ENCODE measurements at places on chromosomes 13 and 19.

DNA sequence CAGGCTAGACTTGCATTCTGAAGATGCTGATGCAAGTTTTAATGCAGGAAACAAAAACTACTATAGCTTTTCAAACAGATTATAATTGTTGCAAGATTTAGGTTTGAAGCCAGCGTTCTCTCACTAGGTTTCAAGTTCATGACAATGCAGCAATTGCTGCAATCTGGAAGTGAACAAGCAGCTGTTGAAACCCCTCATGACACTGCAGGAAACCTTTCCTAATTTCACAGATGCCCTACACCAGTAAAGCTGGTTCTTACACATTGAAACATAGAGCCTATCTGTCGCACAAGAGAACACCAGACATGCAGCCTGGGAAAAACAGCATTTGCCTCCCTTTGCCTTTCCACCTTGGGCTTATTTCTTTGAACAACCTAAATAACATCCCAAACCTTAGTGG, 1737.2 kb upstream of the MIR17HG start:
- DNase-seq, result no peak

DNA sequence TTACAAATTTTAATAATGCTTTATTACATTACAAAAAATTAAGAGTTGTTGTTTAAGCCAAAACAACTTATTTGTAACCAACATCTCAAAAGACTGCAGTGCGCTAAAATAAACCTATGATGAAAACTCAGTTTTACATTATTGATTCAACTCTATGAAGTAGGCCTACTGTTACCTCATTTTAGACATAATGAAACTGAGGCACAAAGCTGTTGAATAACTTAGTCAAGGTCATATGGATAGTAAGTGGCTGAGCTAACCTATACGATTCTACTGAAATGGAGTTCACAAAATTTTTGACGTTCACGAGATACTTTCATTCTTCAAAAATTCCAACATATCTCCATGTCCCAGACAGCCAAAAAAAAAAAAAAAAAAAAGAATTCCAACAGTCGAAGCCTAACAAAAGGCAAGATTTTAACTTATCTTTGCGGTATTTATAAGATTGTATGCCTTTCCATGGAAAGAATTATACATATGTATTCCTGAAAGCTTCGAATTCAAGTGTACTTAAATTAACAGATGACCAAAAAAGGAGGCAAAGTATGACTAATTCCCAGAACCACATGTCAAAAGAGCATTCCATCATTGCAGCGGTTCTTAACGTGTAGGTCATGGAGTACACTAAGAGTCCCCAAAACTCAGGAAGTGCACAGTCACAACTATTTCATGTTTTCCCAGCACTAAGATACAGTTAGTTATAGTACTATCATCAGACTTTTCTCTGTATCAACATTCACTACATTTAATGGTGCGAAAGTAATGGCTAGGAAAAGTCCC, 69.4 kb downstream of the PSPC1 start:
- no peak for DNase-seq

DNA sequence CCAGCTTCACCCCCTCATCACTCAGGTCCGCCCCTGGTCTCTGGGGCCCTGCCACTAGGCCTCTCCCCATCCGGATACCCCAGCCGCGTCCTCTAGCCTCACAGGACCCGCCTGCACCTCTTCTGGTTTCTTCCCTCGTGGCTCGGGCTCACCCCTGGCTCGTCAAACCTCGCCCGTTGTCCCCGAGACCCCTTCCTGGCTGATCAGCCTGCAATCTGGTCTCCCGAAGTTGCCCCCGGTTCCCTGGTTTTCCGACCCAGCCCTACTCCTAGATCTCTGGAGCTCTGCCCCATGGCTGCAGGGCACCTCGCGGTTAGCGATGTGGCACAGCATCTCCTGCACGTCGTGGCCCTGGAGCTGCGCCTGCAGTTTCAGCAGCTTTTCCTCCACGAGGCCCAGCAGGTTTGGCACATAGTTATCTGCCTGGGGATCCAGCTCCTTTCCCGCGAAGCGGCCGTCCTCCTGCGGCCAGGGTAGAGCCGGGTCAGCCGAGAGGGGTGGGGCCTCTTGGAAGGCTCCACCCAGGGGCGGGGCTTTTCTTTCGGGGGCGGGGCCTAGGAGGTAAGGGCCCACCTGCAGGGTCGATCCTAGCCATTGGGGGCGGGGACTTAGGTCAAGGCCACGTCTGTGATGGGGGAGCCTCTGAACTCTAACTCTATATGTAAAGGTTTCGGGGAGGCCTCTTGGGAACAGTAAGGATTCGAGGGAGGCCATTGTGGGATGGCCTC, 2.4 kb upstream of the RGL3 start:
- no peak for DNase-seq

- DNase-seq, result no peak
Measured at GRCh38 chr13:114341003-114341777, 26.9 kb downstream of the CHAMP1 start.

Measured in SW 1271 (cell line).